Activated gamma-delta T cell (primary cell): ENCODE measurements at places on chromosomes 12 and 14.

DNA sequence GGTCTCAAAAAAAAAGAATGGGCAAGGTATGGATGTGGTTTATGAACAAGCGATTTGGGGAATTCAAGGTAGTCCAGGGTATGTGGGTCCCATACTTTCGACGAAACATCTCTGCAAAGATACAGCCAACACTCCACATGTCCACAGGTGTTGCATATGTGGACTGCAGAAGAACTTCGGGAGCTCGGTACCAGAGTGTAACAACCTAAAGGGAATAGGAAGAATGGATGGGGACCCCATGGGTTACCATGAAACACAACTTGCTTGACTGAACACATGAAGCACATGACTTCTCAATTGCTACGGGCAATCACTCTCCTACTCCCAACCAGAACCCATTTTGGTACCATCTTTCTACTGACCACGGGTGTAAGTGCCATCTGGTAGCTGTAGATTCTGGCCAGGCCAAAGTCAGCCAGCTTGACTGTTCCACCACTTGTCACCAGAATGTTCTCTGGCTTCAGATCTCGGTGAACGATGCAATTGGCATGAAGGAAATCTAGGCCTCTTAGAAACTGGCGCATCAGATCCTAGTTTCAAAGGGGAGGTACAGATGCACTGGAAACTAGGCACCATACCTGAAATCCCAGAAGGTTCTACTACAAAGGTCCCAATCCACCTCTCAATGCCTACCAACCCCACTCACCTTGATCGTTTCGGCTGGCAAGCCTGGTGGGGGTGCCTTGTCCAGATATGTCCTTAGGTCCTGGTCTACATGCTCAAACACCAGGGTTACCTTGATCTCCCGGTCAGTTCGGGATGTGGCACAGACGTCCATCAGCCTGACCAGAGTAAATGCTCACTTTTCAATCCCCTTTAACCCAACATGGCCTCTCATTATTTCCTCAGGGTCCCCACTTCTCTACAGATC, 1.3 kb downstream of the CDK4 start:
- DNase-seq = no peak

DNA sequence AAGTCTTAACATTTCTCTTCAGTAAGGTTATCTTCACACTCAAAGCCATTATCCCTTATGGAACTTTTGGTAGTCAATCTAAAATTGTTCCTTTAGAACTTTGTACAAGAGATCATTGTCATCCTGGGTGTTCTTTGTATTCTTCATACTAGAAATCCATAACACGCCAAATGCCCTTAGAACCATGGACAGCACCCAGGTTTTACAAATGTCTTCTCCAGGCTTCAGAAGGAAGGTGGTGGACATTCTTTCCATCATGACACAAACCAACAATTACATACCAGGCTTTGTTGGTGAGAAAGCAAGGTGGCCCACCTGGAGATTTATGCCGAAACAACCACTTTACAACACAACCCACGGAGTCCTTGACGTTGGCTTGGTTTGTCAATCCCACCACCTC, 365.6 kb upstream of the TBX3 start:
- DNase-seq = no peak

GRCh38 chr12:111976291-111976690, 36.7 kb downstream of the TMEM116 start:
- DNase-seq = no peak

DNA sequence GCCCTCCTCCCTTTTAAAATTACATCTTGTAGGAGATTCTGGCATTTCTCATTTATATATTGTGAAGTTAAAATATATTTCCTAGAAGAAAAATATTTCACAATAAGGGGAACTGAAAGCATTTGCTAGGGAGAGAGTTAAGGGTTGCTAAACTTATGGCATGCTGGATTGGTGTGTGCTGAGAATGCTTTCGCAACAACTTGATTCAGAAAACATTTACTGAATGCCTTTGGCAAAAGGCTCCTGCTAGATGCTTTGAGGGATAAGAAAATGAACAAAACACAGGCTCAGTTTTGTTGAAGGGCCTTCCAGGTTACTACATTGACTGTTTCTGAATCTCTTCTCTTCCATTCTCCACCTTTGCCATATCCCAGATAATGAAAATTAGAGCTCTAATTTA, 67.5 kb downstream of the DIP2B start:
- no peak for DNase-seq

DNA sequence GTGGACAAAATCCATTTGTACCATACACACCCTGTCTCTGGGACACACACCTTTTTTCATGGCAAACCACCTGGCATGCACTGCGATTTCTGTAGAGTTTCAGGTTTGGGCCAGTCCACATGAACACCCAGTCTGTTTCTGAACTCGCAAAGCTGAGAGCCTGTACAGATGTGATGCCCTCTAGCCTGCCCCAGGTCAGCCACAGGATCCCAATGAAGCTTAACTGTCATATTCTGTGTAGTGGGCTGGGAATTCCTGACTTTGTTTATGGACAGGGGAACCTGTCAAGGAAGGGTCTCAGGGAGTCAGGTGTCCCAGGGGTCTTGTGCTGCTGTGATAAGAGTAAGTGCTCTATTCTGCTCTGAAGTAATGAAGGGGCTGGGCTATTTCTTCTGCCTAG, 39.8 kb downstream of the CPM start:
- DNase-seq = no peak

GRCh38 chr12:3278681-3279414, 201.7 kb downstream of the TSPAN9 start:
- DNase-seq = no peak

GRCh38 chr12:27652174-27652763, 44.0 kb upstream of the REP15 start:
- no peak for DNase-seq

DNA sequence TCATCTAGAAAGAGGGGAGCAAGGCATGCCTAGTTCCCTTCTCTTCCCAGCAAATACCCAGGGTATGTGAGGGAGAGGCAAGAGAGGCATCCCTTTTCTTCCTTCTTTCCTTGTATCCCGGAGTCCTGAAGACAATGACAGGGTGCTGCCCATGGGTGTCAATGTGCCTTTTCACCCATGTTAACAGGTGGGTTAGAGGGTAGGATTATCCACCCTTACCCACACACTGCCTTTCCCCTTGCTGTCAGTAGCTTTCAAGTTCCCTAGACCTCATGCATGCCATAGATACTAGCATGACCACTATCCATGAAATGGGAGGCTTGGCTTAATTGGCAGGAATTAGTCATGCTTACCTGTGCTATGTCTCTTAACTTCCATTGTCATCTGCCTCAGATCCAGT, 36.3 kb upstream of the PCNX1 start:
- DNase-seq = no peak

GRCh38 chr14:76129851-76130576, 21.7 kb upstream of the GPATCH2L start:
- no peak for DNase-seq

GRCh38 chr14:45553981-45554380, 301.0 kb upstream of the MIS18BP1 start:
- DNase-seq = no peak

- DNase-seq = no peak
Observed at GRCh38 chr14:68015356-68016254, 196.0 kb downstream of the RAD51B start.

GRCh38 chr14:65461730-65462129, 49.2 kb downstream of the FUT8 start:
- DNase-seq = no peak

GRCh38 chr12:46160101-46160980, 108.5 kb downstream of the SLC38A1 start:
- DNase-seq = no peak

DNA sequence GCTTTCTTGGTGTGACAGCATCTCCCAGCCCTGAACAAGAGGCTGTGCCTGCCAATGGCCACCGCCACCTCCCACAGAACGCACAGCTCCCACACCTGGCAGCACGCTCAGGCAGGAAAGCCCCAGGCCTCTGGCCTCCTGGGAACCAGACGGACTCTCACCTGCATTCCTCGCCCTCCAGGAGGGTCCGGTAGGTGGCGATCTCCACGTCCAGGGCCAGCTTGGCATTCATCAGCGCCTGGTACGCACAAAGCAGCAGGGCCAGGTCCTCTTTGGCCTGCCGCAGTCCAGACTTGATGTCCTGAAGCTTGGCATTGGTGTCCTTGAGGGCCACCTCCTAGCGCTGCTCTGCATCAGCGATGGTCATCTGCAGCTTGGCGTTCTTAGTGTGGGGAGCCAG, 12.1 kb upstream of the KRT77 start:
- no peak for DNase-seq

GRCh38 chr14:98278800-98279199, 993.2 kb downstream of the BCL11B start:
- DNase-seq = no peak

- no peak for DNase-seq
Observed at GRCh38 chr14:34328178-34328577, 133.9 kb downstream of the SPTSSA start.

DNA sequence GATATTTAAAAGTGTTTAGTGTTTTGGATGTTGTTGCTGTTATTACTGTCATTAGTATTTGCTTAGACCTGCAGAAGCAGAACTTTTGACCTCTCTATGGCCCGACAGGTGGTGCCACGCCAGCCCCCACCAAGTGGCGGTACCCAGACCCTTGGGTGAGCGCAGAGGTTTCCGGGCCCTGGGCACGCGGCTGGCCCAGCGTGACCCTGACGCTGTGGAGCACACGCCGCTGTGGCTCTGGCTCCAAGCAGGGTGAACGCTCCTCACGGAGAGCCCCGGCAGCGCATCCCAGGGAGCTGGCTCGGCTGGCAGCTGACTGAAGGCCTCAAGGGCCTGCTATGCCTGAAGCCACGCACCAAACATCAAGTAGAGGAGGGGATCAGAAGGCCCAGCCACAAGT, 22.6 kb downstream of the SLC25A47 start:
- DNase-seq = no peak

DNA sequence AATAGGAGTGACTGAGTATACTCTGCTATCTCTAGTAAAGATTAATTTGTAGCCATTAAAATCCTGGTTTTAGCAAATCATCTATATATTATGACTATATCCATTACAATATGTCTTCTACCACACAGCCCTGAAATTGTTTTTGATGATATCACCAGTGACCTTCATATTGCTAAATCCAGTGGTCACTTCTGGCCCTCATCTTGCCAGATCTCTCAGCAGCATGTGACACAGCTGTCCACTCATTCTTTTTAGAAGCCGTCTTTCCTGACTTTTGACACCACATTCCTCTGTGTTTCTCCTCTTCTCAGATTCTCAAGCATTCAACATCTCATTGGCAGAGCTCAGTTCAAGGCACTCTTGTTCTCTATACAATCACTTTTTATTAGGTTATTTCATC, 54.9 kb downstream of the CPNE8 start:
- no peak for DNase-seq

GRCh38 chr12:114916541-114916940, 232.6 kb upstream of the TBX3 start:
- DNase-seq = no peak

- DNase-seq = no peak
Observed at GRCh38 chr14:43706900-43707299, 800.2 kb downstream of the FSCB start.

DNA sequence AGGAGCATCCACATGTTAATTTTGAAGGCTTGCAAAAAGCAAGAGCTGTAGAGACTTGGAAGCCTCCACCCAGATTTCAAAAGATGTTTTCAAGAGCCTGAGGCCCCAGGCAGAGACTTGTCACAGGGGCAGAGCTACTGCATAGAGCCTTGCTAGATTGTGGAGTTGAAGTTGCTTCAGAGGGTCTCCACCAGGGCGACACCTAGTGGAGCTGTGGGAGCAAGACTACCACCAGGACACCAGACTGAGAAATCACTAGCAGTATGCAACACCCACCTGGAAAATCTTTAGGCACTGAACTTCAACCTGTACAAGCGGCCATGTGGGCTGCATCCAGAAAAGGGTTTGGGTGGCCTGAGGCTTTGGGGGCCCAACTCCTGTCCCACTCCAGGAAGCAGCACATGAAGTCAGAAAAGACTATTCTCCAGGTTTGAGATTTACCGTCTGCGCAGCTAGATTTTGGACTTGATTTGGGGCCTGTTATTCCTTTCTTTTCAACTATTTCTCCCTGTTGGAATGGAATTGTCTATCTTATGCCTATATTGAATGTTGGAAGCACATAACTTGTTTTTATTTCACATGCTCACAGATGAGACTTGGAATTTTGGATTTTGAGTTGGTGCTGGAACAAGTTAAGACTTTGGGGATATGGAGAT, 508.6 kb downstream of the FLRT2 start:
- DNase-seq = no peak

- DNase-seq = no peak
Observed at GRCh38 chr12:49233842-49234526, 30.9 kb upstream of the TUBA1C start.

DNA sequence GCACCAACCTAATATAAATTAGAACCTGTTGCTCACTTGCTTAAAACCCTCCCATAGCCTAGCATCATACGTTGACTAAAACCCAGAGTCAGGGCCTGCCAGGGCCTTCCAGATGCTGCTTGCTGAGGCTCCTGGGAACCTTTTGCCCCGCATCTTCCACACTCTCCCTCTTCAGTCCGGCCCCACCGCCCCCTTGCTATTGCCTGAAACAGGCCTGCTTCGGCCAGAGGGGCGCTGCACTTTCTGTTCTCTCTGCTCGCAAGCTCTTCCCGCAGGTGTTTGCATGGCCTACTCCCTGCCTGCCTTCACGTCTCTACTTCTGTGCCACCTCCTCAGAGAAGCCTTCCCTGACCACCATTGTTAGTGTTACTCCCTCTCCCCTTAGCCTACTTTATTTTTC, 13.7 kb upstream of the TCTN2 start:
- DNase-seq = no peak

- DNase-seq = no peak
Observed at GRCh38 chr12:12008931-12009611, 61.7 kb upstream of the BCL2L14 start.

DNA sequence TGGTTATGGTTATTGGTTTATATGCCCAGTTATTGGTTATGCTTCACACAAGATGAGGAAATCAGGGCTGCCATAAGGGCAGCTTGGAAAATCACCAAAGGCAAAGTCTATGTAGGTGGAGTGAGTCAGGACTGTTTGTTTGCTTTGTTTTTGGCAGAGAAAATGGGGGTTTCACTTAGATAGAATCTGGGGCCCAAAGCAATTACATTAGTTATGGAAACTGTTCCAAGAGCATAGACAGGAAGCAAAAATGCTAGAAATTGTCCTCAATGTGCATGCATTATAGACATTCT, 2.2 kb downstream of the VAMP1 start:
- no peak for DNase-seq

GRCh38 chr12:49297695-49298060, 2.7 kb downstream of the PRPH start:
- DNase-seq = no peak
